ENCODE measurements at places on chromosomes 1 and 21.

- DNase-seq, result no peak
These were observed 61.6 kb downstream of the MAP3K21 start for GRCh38 chr1:233389169-233389568.

DNA sequence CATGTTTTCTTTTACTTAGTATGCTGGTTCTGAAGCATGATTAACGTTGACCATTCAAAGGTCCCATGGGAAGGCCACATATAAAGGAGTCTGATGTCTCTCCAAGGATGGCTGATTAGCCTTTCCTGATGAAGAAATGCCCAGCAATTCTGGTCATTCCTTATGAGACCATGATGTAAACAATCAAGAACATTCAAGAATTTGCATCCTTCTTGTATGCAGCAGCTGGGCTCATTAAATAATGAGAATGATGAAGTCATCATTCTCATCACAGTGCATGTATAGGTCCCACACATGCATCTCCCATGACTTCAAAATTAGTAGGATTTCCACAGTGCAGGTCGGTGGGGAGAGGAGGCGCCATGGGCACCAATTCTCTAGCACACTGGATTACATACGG is 85.4 kb downstream of the APP start:
- DNase-seq, result no peak

DNA sequence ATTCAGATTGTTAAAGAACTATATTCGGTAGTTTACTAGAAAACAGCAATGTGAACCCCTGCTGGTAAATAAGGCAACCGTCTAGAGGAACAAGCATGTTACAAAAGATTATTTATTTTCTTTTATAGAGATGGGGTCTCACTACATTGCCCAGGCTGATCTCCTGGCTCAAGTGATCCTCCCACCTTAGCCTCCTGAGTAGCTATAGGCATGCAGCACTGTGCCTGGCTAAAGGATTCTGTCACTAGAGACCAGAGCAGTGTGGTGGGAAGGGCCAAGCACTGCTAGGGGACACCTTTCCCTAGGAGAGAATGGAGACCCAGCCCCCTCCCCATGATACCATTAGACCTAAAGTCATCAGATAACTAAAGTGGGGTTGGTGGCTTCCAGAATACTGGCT is 28.9 kb downstream of the SLC27A3 start:
- no peak for DNase-seq

DNA sequence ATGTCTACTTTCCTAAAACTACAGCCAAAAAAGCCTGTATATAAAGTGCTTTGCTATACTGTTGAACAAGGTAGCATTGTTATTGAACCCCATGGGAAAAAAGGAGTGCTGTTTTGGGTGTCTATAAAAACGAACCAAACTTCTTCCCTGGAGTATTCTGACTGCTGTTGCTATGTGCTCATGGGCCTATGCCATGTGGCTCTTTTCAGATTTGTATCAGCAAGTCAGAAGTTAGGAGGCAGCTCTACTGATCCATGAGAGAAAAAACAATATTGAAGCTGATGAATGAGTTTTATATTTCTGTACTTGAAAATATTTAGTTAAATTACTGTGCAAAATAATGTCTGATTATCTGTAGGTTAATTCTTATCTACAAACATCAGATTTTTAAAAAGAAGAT is 66.5 kb downstream of the ADGRL2 start:
- no peak for DNase-seq

DNA sequence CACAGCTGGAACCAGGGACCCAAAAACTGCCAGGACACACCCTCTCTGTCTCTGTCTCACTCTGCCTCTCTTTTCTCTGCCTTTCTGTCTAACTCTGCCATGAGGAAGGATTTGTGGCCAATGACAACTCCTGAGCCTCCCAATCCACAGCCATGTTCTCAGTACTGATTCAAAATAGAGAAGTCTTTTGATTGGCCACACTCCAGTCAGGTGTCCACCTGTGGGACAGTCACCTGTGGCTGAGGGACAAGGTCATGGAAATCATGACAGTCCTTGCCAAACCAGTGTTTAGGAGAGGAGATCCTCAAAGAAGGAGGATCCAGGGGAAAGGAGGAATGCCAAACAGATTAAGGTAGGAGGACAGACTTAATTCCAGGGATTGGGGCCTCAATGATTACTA is 15.8 kb downstream of the TINAGL1 start:
- no peak for DNase-seq

DNA sequence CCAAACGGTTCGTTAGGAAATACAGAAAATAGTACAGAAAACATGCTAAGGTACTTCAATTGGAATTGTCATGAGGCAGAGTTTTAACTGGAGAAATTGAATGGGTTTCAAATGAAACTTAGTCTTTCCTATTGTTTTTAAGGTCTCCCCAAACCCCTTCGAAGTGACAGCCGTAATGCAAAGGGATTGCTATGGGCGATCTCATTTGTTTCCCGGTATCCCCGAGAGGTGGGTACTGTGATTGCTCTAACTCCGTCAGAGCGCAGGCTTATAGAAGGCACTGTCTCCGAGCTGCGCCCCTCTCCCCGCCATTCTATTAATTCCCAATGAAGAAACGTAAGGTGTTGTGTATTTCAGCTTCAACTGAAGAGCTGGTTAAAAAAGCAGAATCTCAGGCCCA is 22.0 kb upstream of the RNF187 start:
- no peak for DNase-seq

DNA sequence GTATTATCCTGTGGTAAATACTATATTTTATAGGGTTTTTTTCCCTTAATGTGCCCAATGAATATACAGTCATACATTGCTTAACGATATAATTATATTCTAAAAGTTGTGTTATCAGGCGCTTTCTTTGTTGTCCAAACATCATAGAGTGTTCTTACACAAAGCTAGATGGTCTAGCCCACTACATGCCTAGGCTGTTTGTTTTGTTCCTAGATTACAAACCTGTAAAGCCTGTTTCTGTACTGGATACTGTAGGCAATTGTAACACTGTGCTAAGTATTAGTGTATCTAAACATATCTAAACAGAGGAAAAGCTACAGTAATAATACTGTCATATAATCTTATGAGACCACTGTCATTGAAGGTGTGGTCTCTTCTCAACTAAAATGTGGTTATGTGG is 242.6 kb upstream of the C1orf105 start:
- DNase-seq, result no peak

DNA sequence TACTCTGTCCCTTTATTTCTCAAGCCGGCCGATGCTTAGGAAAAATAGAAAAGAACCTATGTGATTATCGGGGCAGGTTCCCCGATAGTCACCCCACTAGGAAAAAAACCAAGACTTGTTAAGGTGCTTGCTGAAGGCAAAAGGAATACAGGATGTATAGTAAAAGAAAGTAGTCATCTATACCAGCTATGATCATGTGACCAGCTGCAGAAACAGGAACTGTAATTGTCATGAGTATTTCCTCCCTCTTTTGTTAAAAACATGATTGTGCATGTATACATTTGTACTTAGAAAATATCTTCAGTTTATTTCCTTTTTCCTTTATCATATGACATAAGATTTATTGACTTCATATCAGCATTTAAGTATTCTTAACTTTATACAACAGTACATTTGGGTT is 30.5 kb downstream of the PIGK start:
- no peak for DNase-seq

- no peak for DNase-seq
These were observed 7.7 kb downstream of the ARMH1 start for GRCh38 chr1:44681905-44682882.

GRCh38 chr1:215669806-215670491 is 102.8 kb downstream of the KCTD3 start:
- no peak for DNase-seq

DNA sequence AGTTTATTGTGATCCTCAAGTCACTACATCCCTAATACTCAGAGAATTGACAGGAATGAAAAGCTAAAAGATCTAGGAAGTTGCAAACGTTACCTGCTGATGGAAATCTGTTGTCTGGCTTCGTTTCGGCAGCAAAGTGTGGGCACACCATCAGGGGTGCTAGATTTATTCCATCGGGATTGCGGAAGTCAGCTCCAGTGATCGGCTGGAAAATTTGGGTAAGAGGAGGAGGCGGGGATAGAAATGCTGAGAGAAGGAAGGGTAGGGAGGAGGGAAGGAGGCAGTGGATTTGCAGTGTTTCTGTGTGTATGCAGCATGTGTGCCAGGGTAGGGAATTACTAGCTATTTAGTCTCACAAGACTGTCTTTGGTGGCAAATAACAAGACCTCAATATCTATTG is at the start of gene CTSK:
CTSK (minus strand) TSS at position 140 of the 400 bp plus-strand sequence. CDS start 1,455 bp downstream, outside the sequence.
- DNase-seq, result no peak

DNA sequence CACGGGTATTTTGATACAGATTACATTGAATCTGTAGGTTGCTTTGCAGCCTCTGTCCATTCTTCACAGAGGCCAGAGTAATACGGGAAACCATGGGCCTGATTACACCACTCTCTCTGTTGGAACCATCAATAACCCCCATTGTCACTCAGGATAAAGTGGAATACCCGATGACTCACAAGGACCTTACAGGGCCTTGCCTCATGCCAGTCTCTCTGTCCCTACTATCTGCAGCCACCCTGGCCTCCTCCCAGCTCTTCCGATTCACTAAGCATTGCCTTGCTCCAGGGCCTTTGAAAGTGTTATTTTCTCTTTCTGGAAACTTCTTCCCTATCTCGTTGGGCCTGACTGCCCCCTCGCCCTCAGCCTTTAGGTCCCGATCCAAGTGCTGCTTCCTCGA is 61.7 kb downstream of the HMGB4 start:
- no peak for DNase-seq

DNA sequence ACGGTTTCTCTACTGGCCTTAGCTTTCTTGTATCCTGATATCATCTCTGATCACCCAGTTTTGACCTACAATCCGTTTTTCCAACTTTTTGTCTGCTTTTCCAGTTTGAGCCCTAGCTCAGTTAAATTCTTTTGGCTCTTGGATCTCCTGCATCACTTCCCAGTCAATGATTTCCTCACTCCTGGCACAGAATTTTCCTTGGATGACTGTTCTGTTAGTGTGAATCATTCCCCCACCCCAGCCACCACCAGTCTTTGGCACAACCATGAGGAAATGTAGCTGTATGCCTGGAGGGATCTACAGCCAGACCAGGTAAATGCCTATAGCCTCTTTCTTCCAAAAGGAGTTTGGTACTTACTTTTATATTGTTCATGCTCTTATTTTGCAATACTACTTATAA is 187.2 kb upstream of the PTGFR start:
- no peak for DNase-seq

GRCh38 chr1:59071876-59072582 is 224.9 kb upstream of the FGGY start:
- no peak for DNase-seq

- no peak for DNase-seq
These were observed 9.5 kb upstream of the ID3 start for GRCh38 chr1:23568608-23569383.

- no peak for DNase-seq
These were observed 60.7 kb downstream of the FAAP20 start for GRCh38 chr1:2133879-2134215.

GRCh38 chr1:47262787-47263413 is 30.9 kb upstream of the TAL1 start:
- peak; percentile 5 for DNase-seq

- no peak for DNase-seq
These were observed 61.4 kb downstream of the ACTL8 start for GRCh38 chr1:17816511-17816910.

GRCh38 chr1:153985341-153985912 is 712 bp downstream of the RAB13 start:
- no peak for DNase-seq

- DNase-seq, result no peak
These were observed 10.0 kb downstream of the YBEY start for GRCh38 chr21:46295996-46296752.

GRCh38 chr1:108601708-108602410 is 42.0 kb downstream of the EEIG2 start:
- no peak for DNase-seq

DNA sequence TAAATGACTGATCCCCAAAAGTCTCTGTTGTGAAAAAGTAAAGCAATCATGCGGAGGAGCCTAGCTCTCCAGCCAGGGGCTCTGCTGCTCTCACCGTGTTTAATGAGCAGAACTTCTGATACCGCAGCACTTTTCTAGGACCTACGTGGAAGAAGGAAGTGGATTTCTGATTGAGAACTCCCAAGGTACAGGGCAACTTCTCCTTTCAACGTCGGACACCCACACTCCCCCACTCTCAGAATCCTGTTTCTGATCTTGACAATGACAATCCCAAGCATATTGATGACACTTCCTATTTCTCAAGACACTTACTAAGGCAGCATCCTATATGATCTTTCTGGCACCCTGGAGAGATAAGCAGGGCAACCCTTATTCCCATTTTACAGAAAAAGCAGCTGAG is 78.4 kb downstream of the PROX1 start:
- no peak for DNase-seq

DNA sequence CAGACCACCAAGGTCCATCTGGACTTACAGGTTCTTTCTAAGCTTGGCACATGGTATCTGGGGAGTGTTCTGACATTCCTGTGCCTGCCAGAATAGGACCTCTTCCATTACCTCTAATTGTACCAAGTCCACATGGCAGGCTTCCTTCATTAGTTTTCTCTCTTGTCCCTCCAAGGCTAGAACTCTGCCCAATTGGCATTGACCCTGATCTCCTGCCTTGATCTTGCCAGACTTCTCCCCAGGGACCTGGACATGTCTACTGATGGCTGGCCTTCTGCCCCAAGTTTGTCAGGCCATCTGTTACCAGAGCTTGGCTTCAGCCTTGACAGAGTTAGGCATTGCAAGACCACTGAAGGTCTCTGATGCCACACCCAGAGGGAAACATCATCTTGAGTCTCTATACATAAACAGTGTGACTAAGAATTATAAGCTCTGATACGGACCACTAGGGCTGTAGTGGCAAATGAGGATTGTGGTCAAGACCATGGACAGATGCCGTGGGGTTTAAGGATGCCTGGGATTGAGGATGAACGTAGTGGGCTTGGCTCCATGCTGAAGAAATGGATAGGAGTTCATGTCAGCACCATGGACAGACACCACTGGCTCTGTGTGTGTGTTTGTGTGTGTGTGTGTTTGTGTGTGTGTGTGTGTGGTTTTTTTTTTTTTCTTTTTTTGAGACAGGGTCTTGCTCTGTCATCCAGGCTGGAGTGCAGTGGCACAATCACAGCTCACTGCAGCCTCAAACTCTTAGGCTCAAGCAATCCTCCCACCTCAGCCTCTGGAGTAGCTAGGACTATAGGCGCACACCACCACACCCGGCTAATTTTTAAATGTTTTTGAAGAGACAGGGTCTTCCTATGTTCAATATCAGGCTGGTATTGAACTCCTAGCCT is 19.5 kb upstream of the PSMB2 start:
- DNase-seq, result no peak

DNA sequence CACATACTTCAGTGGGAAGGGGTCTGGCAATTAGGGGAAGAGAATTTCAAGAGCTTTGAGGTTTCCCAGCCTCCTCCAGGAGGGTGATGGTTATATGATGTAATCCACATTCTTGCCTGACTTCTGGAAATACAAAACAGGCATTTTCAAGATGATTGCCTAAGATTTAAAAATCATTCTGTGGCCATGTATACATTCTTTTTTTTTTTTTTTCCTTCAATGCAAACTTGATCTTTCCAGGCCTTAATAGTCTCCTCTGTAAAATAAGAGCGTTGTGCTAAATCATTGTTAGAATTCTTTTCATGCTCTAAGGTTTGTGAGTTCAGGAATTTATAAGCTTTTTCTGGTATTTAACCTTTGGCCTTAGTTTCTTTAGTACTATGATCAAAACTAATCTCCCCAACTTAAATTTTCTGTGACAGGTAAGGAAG is 192.3 kb upstream of the HMCN1 start:
- no peak for DNase-seq

GRCh38 chr1:201825245-201825644 is 3.7 kb upstream of the IPO9 start:
- no peak for DNase-seq
